Stimulated activated naive CD8-positive, alpha-beta T cell treated with anti-CD3 and anti-CD28 coated beads, Interleukin-15, amount 100 ng/mL, for 72 hours (primary cell): ENCODE measurements at places on chromosomes 2 and 18.

- DNase-seq = no peak
These were observed 247.4 kb upstream of the CHAC2 start for GRCh38 chr2:53519918-53520841.

DNA sequence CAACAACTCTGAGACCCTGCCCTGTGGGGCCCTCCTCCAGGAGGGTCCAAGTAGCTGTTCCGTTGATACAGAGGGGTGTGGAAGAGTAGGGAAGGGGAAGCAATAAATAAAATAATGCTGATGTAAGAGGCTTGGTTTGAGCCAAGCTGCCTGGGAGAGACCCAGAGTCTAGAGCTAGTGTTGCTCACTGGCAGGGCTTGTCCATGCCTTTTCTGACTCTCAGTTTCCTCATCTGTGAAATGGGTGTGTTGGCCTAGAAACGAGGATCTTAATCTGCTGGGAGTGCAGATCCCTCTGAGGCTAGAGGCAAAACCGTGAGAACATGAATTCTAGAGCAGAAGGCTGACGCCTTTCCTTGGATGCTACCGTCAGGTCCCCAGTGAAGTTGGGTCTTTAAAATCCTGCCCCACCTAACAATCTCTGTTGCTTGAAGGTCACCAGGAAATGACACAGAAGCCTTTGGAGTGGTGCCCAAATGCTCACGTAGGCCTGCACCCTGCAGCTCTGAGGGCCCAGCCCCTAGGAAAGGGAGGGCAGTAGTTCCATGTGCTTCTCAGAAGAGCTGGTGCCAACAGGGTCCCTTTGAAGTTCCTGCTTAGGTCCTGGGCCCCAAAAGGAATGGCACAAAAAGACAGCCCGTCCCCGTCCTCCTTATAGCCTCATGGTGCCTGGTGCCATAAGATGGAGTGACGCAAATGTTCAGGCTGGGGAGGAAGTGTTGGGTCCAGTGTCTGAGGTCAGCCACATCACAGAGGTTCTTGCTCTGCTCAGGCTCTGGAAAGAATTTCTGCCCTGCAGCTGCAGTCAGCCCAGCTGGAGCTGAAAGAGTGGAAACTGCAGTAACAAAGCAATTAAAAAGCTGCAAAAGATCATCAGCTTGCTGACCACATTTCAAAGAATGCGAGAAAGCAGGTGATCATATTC is 73.2 kb upstream of the SMAD2 start:
- DNase-seq = no peak

GRCh38 chr2:12070581-12070980 is 324.1 kb downstream of the LPIN1 start:
- DNase-seq = no peak

DNA sequence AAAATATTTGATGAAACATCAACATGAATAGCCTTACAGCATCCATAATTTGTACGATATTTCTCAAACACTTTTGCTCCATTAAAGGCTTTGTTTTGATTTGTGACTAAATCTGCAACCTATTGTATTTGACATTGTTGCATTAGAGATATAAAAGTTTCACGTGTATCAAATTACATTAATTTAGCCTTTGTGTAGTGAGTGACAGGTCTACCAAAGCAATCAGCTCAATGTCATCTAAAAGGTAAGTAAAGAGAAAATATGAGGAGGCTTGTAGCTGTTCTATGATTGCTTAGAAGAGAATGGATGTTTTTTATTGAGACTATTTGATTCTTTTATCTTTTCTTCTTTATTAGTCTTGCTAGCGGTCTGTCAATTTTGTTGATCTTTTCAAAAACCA is 430.2 kb downstream of the GALR1 start:
- DNase-seq = no peak

GRCh38 chr18:54162431-54162830 is 62.0 kb downstream of the MBD2 start:
- DNase-seq = no peak

- DNase-seq = no peak
These were observed 39.0 kb upstream of the SIX3 start for GRCh38 chr2:44902217-44903137.

- no peak for DNase-seq
These were observed 150.3 kb upstream of the TNP1 start for GRCh38 chr2:217010173-217010572.

DNA sequence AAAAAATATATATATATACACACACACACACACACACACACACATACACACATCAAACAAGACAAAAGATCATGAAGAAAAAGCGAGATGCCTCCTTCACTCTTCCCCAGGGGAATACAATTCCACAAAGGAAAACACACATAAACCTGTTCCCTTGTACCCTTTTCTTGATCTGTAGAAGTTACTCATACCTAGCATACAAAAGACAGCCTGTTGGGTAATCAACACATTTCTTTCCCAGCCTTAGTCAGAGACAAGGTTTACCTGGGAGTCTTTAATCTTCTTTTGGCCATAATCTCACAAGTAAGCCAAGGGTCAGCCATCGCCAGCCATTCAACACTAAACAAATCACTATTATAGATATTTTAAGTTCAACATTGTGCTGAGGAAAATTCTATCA is 407.0 kb downstream of the SUCLG1 start:
- no peak for DNase-seq

- no peak for DNase-seq
These were observed 148.6 kb upstream of the FIGN start for GRCh38 chr2:163884416-163884815.

- DNase-seq = no peak
These were observed 92.6 kb downstream of the CD8B2 start for GRCh38 chr2:106579750-106580197.

DNA sequence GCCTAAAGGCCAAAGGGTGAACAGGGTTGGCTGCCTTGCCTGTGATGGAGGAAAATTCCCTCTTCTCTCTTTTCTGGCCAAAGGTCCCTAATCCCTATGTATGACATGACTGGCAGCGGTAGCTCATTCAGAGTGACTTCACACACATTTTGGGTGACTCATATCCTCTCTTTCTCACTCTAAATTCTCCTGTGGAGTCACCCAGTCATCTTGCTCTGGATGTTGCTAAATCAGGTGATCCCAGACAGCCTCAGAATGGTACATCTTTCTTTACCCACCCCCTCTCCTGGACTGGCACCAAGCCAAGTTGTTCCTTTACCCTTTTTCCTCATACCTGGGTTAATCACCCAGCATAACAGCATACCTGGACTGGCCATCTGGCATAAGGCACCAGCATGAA is 77.2 kb downstream of the NEURL3 start:
- DNase-seq = no peak

- no peak for DNase-seq
These were observed 156.9 kb downstream of the SETBP1 start for GRCh38 chr18:44837482-44838180.

DNA sequence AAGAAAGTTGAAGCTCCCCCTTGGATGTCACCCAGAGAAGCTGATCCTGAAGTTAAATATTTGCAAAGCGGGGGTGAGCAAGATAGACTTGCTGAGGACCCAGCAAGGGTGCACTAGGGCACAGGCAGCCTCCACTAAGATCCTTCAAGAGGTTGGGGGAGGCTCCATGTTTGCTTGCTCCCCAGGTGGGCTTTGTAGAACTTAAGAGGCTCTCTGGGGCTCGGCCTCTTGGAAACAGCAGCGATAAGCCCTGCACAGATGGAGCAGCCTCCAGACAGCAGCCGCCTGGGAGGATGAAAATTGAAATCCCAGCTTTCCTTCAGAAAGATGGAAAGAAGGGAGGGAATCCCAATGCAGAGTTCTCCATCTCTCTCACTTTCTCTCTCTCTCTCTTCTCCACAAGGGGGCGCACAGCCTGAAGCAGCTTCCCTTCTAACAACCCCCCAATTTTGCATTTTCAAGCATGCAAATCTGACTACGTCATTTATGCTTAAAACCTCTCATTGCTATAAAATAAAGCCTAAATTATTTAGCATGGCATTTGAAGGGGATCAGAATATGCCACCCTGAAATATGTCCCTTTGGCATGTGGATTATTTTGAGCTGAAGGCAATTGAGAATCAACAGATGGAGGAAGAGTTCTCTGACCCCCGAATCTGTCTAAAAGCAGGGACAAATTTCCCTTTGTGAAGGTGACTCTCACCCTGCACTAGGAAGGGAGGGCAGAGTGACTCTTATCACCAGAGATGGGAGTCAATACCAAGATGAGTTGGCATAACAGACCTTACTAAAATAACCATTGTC is 185.7 kb upstream of the KLHL29 start:
- no peak for DNase-seq

GRCh38 chr2:236344446-236344845 is 80.2 kb upstream of the ASB18 start:
- DNase-seq = no peak

DNA sequence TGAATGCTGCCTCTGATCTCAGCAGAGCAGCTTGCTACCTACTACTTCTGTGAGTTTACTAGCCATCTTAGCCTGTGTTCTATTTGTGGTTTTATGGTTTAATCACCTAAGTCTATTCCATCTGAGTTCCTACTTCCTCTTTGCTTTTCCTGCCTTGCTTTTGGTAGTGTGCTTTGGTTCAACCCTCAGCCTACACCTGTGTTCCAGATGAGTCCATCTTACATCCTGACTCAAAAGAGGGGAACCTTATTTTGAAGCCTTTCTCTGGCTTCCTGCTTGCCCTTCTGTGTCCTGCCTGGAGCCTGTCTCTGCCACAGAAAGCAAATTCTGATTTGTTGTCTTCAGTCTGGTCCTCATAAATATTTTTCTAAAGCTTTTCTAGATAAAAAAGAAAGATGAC is 530.3 kb upstream of the MEX3C start:
- no peak for DNase-seq

DNA sequence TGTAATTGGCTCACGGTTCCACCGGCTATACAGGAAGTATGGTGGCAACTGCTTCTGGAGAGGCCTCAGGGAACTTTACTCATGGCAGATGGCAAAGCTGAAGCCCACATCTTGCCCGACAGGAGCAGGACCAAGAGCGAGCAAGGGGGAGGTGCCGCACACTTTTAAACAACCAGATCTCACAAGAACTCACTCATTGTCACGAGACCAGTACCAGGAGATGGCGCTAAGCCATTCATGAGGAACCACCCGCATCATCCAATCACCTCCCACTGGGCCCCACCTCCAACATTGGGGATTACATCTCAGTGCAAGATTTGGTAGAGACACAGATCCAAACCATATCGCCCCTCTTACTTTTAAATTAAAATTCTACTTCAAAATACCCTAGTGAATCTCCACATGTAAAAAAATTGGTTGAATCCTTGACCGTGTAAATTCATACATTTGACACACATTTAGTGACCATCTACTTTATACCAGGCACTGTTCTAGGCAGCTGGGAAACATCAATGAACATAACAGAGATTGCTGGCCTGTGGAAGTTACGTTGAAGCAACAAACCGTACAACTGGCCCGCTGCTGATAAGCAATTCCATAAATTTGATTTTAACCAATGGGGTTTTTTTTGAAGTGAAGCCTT is 87.6 kb downstream of the ALPK2 start:
- DNase-seq = peak; percentile 26

- DNase-seq = no peak
These were observed 14.0 kb upstream of the YES1 start for GRCh38 chr18:825891-826585.

- DNase-seq = no peak
These were observed 72.4 kb upstream of the NPAS2 start for GRCh38 chr2:100747551-100747950.

DNA sequence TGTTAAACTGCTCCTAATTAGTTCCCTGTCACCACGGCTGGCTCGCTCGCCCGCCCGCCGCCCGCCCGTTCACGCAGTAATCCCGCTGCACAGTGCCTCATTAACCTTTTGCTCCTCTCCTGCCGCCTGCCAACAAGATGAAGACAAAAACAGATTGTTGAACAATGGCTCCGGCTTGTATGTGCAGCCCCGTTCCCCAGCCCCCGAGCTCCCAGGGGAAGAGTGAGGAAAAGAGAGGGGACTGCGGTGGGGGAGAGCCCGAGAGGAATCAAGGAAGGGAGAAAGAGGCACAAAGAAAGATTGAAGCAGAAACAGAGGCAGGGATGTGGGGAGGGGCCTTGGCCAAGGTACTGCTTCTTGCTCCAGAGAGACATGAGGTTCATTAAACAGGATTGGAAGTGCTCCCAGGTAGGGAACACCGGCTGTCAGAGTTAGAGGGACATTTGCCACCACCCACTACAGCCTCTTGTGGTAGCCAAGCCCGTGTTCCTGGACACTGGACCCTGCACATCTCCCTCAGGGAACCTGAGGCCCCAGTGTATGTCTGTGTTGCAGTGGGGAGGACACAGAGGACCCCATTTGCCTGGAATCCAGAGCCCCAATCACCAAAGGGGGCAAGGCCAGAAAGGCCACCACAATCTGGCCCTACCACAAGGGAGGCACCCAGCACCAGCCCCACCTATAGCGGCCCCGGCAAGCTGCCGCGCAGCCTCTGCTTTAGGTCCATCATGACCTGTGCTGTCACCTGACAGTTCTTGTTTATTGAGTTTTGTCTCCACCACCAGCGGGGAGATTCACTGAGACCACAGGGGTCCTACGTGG is 38.1 kb downstream of the EMX1 start:
- DNase-seq = no peak

DNA sequence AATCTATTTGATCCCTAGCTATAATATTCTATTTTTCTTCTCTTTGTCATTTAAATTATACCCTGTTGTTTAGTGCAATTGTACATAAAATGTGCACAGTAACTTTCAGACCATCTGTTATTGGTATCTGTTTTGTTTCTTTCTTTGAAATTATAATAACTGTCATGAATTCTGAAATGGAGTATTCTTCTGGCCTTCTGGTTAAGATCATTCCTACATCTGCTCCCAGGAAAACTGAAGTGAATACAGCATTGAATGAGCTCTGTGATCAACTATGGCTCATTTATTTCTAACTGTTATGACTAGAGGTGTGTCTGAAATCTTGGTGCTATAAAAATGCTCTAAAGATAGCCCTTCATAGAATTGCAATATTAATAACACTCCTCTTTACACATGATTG is 788.4 kb upstream of the TMEFF2 start:
- DNase-seq = no peak

DNA sequence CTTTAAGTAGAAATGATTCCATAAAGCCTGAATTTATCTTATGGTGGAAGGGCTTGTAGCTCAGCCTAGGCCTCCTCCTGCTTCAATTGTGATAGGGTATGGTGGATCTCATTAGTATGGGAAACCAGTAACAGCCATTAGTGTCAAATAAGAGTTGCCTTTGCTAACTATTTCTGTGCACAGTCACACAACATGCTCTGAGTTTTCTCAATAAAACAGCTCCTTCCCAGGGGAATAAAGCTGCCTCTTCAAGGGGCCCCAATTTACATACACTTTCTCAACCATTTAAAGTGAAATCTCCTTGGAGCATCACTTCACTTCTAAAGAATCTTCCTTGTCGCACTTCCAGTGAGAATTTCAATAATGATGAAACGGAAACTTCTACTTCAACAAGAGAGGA is 53.4 kb downstream of the KLF7 start:
- DNase-seq = no peak

DNA sequence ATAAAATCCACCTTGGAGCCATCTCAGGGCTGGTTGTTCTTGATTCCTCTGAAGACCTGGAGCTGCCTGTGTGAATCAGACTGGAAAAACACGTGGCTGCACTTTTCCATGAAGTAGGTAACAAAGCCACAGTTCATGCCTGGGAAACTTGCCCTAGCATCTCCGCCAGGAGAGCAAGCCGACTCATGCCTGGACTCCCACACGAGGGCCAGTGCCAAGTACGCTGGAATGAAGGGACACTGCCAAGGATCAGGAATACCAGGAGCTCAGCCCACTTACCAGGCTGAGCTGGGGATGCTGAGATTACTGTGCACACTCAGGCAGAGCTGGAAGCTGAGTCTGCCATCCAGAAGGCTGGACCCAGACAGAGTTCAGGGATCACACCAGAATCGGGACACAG is 10.9 kb upstream of the FHL2 start:
- no peak for DNase-seq
